T-helper 22 cell (primary cell): ENCODE measurements at places on chromosomes 6 and 20.

DNA sequence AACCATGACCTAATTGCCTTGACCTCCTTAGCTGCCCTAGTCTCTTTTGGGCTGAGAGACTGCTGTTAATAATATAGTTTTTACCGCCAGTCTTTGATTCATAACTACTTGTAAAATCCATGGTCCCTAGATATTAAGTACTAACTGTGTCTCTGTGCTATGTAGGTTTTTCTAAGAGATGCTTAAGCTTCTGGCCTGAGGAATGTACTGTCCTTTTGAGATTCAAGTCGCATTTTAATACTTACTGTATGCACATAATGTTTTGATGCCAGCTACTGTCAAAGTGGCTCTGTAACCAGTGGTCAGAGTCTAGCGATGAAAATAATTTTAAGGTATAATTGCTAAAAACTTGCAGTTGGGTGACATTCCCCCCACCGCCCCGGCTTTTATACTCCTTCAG is 2.1 kb downstream of the AKAP12 start:
- DNase-seq, result no peak

- DNase-seq, result no peak
Measured at GRCh38 chr6:119090256-119090655, 11.8 kb upstream of the FAM184A start.

GRCh38 chr20:50226093-50226974 is 35.7 kb downstream of the CEBPB start:
- DNase-seq, result no peak

GRCh38 chr20:32983459-32984112 is 20.6 kb downstream of the SUN5 start:
- no peak for DNase-seq

GRCh38 chr6:13522656-13523055 is 35.3 kb upstream of the GFOD1 start:
- no peak for DNase-seq
